ENCODE measurements at places on chromosomes 13 and 19.

DNA sequence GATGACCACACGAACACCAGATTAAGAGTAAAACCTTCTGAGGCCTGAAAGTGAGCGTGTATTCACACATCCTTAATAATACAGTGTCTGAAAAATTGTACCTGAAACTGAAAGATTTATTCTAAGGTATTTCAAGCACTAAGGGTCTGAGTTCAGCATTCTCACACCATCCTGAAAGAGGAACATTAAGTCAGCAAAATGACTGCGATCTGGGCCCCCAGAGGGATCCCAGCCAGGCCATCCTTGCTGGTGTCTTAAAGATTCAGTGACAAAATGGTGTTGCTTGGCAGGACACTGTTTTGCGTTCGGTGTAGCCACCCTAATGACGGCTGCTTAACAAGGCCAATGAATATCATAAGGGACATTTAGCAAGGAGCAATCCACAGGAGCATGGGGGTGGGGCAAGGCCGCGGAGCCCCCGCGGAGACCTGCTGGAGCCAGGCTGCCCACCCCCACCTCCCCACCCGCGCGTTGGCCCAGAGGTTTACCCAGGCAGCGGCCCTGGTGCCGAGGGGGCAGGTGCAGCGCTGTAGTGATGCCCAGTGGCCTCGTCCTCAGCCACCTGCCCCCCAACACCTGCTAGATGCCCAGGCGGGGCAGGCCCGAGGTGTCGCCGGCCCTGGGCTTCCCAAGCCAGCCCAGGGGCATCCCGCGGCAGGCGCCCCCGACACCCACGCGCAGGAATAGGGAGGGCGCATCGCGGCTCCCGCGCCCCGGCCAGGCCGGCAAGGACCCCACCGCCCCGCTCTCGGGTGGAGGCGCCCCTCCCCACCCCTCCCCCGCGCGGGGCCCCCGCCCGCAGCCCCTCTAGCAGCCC lies 742 bp downstream of the NALCN start:
- no peak for DNase-seq

- no peak for DNase-seq
Observed at GRCh38 chr13:44224450-44225149, 149.0 kb upstream of the SERP2 start.

GRCh38 chr13:30457306-30457891 lies 8.3 kb downstream of the HMGB1 start:
- DNase-seq = no peak

DNA sequence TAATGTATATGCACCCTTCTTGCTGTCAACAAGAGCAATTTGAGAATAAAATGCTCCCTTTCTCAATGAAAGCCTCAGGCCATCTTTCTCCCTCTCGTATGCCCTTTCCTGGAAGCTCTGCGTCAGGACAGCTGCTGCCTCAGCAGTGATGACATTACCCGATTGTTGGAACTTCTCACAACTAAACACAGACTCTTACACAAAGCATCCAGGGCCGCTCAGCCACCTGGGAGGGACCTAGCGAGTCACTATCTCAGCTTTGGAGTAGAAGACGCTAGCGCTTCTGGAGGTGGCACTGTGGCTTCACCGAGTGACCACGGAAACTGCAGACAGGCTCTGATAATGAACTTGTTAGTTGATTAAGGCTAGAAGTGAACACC lies 153.2 kb upstream of the SOX1 start:
- DNase-seq = no peak

GRCh38 chr19:3046698-3047495 lies 15.4 kb downstream of the TLE5 start:
- DNase-seq = no peak

Measured in iris pigment epithelial cell (primary cell).